ENCODE measurements at places on chromosomes 1 and 21.
A peak's percentile ranks its signal among the peaks of the same experiment; 100 is the strongest.

DNA sequence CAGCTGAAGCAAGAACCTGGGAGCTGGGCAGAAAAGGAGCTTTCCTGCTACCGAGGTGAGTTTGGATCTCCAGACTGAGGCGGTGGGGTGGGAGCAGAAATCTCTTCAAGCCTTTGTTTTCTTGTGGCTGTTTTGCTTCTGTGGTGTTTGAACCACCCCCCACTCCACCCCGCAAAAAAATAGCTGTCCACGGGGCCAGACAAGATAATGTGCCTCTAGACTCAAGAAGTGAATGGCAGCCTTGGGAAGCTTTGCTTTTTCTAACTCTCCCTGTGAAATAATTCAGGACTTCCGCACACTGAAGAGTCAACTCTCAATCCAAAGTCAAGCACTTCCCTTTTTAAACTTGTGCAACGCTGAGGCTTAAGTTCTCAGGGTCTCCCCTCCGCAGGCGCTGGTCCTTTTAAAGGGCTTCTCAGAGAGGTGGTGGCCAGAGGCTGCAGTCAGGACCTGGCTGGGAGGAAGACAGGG is 159.6 kb upstream of the COA6 start:
- no peak for DNase-seq

DNA sequence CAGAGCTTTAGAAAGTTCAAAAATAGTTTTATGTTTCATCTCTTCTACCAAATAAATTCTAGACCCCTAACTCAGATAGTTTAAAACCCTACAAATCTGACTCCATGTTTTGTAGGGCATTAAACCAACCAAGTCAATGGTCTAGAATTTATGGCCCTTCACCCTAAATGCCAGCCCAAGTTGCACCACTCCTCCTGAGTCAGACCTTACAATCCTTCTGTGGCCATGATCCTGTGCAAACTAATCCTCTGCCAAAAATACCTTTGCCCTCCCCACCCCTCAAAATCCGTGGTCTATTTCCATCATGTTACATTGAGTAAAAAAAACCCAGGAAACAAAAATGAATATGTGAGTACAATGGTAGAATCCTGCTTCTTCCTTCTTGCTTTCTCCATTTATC is 179.3 kb downstream of the NR5A2 start:
- no peak for DNase-seq

- no peak for DNase-seq
Measured at GRCh38 chr1:225400968-225401367, 26.9 kb downstream of the LBR start.

GRCh38 chr1:165431079-165431478 is 13.8 kb downstream of the RXRG start:
- DNase-seq, result no peak

DNA sequence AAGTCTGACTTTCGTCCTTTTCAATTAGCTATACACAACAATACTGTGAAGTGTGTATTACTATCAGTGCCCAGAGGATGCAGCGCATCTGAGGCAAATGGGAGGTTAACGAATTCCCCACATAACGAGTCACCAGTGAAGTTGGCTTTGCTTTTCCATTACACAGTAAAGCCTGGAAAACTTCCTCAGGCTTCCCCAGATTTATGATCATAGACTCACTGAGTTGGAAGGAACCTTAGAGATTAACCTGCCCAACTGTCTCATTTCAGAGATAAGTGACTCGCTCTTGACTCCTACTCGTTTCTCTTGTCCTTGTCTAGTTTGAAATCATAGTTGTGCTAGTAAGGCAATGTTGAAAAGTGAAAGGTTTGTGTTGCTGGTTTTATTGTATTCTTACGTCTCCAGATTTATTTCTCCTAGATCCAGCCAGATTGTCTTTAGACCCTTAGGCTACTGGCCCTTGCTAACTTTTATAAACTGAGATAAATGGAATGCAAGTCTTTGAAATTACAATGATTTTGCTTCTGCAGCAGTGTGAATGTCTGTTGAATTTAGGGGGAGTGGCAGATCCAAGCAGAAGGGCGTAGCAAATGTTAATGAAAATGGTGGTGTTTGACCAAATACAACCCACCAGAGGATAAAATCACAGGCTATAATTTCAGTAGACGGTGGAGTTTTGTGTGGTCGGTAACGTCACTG is 17.3 kb downstream of the S1PR1 start:
- DNase-seq, result peak; percentile 54

DNA sequence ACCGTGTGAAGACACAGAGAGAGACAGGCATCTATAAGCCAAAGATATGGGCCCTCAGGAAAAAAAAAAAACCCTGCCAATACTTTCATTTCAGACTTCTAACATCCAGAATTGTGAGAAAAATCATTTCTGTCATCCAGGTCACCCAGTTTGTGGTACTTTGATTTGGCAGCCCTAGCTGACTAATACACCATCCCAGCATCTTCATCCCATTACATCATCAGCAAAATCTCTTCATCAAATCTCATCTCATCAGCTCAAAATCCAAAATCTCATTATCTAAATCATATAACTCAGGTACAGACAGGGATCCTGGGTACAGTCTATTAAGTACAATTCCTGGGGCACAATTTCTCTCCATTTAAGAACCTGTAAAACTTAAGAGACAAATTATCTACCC is 51.9 kb upstream of the GJA8 start:
- DNase-seq, result no peak

- DNase-seq, result peak; percentile 98
Measured at GRCh38 chr1:119783354-119784185, 14.9 kb upstream of the HMGCS2 start.

DNA sequence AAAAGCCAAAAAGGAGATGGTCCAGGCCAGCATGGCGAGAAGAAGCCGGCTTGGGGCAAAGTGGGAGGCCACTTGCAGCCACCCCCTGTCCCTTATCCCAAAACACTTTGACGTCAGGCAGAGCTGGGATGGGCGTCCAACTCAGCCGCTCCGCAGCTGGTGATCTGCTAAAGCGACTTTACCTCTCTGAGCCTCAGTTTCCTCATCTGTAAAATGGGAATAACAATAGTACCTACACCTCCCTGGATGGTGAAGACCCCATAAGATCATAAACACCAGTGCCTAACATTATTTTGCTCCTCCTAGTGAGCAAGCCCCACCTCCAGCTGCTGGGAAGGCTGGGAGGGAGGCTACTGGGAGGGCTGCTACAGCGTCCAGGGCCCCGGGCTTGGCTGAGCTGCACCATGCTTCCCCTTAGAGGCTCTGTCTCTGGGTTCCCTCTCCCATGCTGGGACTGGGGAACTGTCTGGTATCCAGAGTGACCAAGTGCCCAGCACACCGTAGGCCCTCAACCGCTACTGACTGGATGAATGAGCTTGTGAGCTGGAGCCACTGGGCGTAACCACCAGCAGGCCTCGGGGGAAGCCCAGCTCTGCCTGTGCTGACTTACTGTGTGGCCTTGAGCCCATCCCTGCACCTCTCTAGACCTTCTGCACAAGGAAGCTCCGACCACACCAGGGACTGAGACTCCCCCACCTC is 18.3 kb downstream of the IFFO2 start:
- no peak for DNase-seq

- no peak for DNase-seq
Measured at GRCh38 chr1:240831922-240832321, 220.0 kb upstream of the GREM2 start.

DNA sequence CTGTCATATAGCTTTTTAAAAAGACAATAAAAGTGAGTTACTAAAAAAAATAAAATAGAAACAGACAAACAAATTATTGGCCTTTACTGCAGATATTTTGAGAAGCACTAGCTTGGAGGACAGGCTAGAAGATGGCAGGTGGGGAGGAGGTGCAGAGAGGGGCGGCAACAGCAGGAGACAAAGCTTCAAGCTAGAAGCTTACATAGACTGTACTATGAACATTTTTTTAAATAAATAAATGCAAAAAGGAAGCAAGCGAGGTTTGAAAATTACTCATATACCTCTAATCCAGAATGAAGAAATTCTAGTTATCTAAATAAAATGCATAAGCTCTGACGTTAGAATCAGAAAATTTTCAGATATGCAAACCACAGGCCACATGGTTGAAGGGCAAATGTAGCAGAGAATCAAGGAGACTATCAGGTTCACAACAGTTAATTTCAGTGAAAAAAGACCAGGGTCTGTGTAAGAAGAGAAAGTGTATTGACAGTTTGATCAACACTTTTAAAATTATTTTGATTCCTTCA is 54.9 kb downstream of the NRIP1 start:
- peak; percentile 73 for DNase-seq

DNA sequence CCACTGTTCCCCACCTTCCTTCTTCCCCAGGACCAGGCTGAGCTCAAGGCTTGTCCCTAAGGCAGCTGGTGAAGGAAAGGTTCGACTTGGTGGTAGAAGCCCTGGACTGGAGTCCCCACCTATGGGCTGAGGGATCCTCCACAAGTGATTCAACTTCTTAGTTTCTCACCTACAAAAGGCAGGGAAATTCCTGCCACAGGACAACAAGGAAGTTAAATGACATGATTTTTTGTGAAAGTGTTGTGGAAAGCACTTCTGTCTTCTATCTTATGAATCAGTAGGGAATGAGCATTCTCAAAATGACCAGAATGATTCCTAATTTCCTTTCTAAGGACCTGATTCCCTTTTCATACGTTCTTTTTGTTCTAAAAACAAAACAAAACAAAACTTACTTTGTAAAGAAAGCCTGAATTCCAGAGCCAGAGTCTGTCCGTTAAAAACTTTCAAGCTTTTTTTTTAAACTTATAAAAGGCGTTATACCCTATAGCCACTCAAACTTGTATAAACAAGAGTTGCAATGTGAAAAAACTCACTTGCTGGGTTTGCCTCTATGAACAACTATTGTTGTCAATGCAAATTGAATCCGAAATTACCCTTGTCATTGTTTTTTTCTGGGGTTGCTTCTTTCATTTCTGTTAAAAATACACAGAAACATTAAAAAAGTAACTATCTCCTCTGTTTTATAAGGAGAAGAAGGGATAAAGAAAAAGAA is 12.2 kb downstream of the KCNJ15 start:
- no peak for DNase-seq

- peak; percentile 69 for DNase-seq
Measured at GRCh38 chr1:218476385-218476784, 131.2 kb downstream of the TGFB2 start.

- no peak for DNase-seq
Measured at GRCh38 chr1:225460737-225461532, 33.1 kb upstream of the LBR start.

GRCh38 chr1:1922956-1923833 is 4.1 kb upstream of the TMEM52 start:
- DNase-seq, result no peak

DNA sequence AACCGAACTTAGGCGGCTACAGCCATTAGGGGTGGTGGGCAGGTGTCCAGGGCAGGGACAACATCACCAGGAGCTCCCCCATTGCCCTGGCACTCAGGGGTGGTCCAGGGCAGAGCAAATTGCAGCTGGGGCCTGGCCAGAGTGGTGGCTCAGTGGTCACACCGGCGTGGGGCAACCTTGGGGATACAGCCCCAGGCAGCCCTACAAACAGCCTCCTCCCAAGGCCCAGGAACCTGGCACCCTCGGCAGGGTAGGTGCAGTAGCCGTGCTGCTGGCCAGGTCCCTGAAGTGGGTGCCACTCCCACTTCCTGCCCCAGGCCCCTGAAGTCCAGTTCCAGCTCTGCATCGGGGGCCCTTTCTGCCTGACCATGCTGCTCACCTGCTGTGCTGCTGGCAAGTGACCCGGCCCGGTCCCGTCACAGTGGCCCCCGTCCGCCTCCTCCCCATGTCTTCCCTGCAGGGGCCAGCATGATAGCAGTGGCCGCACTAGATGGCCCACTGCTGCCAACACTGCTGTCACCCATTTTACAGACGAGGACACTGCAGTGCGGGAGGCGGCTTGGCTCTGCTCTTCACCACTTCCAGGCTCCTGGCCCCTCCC is 712.8 kb downstream of the MATN1 start:
- no peak for DNase-seq

DNA sequence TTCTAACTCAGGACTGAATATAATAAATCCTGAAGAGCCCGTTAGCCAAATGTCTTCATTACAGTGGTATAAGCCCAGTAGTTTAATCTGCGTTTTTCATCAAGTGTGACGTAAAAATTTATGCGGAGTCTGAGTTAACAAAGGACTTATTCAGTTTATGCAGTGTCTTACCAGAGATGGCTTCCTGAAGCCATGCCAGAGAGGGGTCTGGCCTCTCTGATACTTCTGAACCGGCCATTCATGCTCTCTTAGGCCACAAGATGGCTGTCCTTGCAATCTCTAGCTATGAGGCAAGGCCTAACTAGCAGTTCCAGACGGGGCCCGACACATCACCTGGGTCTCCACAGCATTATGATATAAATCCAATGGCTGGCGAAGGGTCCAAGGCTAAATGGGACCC is 101.4 kb downstream of the TEX35 start:
- no peak for DNase-seq

DNA sequence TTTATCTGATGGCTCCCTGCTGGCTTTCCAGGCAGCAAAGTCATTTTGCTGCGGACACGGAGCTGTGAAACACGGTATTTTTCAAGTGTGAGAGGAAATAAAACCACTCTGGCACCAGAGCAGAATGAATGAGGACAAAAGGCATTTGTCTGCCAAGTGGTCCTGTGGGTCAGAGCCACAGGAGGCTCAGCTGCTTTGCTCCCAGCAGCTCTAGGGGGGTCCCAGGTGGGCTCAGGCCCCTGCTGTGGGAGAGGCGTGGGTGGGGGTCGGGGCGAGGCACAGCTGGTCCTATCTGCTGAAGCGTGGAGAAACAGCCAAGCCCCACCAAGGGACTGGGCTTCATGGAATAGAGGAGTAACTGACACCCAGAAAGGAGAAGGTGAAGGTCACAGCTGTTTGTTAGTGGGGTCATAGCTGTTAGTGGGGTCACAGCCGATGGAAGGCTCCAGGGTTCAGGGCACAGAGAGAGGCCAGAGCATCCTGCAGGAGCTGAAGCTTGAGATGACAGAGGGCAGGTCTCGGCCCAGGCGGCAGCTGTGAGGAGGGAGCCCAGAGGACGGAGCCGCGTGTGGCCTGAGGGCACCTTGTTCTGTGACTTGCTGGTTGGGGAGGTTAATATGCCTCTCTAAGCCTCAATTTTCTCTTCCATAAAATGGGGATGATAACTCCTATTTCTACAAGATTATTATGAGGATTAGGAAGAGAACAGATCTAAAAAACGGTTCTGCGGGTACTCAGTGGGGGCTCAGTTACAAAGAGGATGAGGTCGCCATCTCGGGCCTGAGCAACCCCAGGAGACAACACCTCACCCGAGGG is 7.1 kb downstream of the KIF17 start:
- DNase-seq, result no peak

- DNase-seq, result peak; percentile 18
Measured at GRCh38 chr1:58773406-58773840, 10.4 kb downstream of the JUN start.

DNA sequence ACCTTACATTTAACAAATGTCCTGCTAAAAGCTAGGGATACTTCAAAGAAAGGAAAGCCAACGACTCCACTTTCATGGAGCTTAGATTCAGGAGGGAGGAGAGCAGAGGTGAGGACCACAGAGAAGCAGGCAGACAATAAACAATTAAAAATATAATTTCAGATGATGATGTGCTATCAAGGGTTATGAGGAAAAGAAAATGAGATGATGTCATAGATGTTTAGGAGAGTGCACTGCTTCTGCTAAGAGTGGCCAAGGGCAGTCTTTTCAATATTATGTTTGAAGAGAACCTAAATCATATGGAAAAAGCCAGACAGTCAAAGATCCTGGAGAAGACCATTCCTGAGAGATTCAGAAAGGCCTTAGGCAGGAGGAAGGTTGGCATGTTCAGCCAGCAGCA is 66.6 kb upstream of the HOOK1 start:
- no peak for DNase-seq

GRCh38 chr1:121546830-121547591 is 362.2 kb downstream of the SRGAP2C start:
- DNase-seq, result peak; percentile 14
